Cardiac atrium fibroblast (primary cell): ENCODE measurements at places on chromosomes 1 and 21. TPM values are rescaled to one million over a fixed set of nuclear protein-coding genes. Genes with fewer than 3 reads are reported as not detected.

Gene TMEM81
- 2.2 TPM in 1 of 2 replicates, not detected in the other for total RNA-seq

Gene MYOM3
- not detected in 2 replicates for total RNA-seq

Gene PM20D1
- not detected in 2 replicates for total RNA-seq

Gene TLR5
- under 0.01 and 0.16 TPM in 2 replicates for total RNA-seq
